ENCODE measurements at places on chromosomes 2 and 18. TPM values are rescaled to one million over a fixed set of nuclear protein-coding genes. Genes with fewer than 3 reads are reported as not detected.

NPC1 gene
- total RNA-seq: 68.7 TPM

KCNG2 gene
- 4.7 TPM for total RNA-seq

SERPINB11 gene
- total RNA-seq: not detected

AFF3 gene
- total RNA-seq: 0.71 TPM

TDRD15 gene
- not detected for total RNA-seq

SIX2 gene
- total RNA-seq: under 0.01 TPM

SMYD1 gene
- not detected for total RNA-seq

BCS1L gene
- 28.2 TPM for total RNA-seq
